ENCODE measurements at places on chromosomes 1 and 21. TPM values are rescaled to one million over a fixed set of nuclear protein-coding genes. Genes with fewer than 3 reads are reported as not detected.
A peak's percentile ranks its signal among the peaks of the same experiment; 100 is the strongest.

UTS2 gene
- not detected for total RNA-seq

TMEM63A gene
- 79.7 TPM for total RNA-seq

GRCh38 chr1:42674214-42674613, 8.0 kb upstream of the YBX1 start:
- no peak for DNase-seq

DNA sequence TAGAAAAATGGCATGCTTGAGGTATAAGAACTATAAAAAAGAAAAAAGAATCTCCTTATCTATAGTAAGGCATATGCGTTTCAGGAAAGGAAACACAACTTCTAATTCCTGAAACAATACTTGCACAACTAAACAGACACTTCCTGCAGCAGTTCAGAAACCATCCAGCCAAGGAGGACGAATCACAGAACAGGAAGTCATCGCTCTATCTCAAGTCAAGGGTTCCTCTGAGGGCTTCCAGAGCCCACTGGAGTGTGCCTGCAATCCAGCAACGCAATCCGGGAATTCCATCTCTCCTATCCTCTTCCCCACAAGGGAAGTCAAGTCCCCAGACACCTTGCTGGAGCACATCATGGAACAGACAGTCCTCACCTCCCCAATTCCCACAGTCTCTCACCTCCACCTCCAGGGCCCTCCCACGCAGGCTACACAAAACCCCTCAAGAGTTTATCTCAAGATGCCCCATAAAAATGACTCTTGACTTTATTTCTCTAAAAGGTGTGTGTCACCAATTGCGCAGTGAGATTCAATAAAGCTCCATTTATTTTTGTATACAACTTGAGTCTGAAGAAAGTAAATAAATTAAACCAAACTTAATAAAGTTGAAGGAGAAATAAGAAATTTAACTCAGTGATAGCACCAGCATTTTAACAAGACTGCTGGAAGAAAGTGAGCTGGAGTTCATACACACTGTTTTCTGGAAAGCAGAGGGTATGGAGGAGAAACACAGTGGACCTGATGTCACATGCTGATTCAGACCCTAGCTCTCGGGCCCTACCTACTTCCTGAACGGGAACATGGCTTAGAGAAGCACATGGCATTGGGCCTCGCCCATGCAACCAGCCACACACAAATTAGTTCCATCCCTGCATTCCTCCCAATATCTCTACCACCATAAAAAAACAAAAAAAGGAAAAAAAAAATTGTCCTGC, 39.9 kb downstream of the SIPA1L2 start:
- no peak for DNase-seq

GRCh38 chr1:68011657-68012375, 38.6 kb downstream of the DIRAS3 start:
- no peak for DNase-seq

GRCh38 chr1:168499688-168500049, 44.1 kb downstream of the XCL2 start:
- DNase-seq, result no peak

DNA sequence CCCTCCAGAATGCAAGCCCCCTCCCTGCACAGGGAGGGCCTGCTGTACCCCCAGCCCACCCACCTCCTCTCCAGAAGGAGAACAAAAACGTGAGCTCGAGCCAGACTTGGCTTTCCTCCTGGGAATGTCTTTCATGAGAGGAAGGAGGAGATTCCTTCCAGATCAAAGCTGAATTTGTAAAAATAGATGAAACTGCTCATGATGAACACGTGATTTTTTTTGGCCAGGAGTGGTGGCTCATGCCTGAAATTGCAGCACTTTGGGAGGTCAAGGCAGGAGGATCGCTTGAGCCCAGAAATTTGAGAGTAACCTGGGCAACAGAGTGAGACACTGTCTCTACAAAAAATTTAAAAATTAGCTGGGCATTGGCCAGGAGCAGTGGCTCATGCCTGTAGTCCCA, 21.8 kb downstream of the GPR157 start:
- DNase-seq, result peak; percentile 35

GRCh38 chr1:116316373-116316772, 56.7 kb upstream of the ATP1A1 start:
- DNase-seq, result no peak

- DNase-seq, result no peak
These were observed 31.9 kb upstream of the FCGR2A start for GRCh38 chr1:161473348-161473747.

All from mesenteric fat pad (tissue), 1 donor.